Mesenteric fat pad (tissue), 1 donor: ENCODE measurements at places on chromosomes 3 and 15. TPM values are rescaled to one million over a fixed set of nuclear protein-coding genes. Genes with fewer than 3 reads are reported as not detected.

GRCh38 chr3:192772240-192772894, 45.0 kb upstream of the FGF12 start:
- DNase-seq: no peak

DNA sequence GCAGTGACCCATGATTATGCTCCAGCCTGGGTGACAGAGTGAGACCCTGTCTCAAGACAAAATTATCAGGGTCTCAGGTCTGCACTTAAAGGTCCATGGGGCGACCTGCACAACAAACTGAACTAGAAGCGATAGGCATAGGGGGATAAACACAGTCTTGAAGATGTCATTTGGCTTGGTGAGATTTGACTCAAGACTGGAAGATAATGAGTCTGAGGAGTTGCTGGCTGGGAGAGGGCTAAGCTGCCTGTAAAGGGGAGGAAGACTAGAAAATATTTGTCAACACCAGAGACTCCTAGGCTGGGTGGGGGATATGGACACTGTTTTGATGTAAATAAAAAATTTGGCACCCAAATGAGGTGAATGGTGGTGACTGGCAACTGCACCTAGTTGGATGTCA, 19.8 kb downstream of the GHRL start:
- DNase-seq: peak; percentile 12

GRCh38 chr3:76065964-76066363, 280.6 kb upstream of the ZNF717 start:
- no peak for DNase-seq

RBMS3 gene
- total RNA-seq: 127 TPM

DNA sequence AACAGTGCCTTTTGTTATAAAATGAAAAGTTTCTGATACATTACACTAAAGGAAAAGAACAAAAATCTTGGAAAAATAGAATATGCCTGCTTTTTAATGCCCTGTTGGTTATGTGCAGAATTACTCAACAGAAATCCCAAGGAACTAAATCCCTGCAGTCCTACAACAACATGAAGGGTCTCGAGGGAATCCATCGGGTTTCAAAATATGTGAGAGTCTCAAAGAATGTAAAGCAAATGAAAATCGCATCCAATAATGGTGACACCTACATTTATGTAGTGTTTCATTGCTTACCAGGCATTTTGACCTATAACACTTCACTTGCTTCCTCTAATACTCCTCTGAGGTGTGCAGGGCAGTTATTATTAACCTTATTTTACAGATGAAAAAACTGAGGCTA, 411.3 kb downstream of the FOXP1 start:
- no peak for DNase-seq

GRCh38 chr3:3798631-3799113, 559 bp upstream of the LRRN1 start:
- DNase-seq: no peak

DNA sequence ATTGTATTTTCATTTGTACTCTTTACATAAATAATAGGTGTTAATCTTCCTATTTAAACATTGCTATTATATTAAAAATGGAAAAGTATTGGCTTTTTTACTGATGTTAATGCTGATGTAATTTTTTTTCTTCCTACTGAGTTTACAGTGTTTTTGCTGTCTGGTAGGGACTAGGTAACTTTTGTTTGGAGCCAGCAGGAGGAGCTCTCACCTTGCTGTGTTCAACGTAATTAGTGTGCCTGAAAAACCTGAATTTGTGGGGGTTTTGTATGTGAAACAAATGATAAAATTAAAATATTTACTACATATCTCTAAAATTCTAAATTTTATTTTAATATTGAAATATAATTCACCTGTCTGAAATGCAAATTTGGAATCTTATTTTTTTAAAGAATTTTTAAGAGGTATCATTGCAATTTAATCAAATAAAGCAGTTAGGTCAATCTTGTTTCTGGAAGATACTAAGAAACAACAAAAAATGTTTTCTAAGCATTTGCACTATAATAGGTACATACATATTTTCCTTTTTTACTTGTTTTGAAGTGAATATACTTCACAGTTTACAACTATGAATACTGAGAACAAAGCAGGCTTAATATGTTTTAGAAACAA, 48.8 kb downstream of the EPHA6 start:
- DNase-seq: no peak

DNA sequence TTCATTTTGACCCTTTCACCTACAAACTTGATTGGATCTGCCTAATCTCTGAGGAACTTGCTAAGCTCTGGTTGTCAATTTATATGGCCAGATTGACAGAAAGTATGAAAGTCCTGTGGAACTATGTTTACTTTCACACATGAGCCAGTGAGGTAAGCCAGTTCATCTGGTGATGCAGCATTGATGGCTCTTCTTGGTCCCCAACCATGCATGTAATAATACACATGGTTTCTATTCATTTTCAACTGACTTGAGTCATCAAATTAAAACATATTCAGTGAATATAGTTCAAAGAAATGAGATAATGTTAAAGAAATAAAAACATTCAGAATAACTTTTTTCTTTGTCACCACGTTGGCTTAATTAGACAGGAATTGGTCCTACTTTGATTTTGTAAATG, 336.1 kb upstream of the THBS1 start:
- DNase-seq: no peak

ST8SIA2 gene
- not detected for total RNA-seq

- no peak for DNase-seq
Measured at GRCh38 chr3:75737831-75738493, 47.4 kb downstream of the ZNF717 start.

DNA sequence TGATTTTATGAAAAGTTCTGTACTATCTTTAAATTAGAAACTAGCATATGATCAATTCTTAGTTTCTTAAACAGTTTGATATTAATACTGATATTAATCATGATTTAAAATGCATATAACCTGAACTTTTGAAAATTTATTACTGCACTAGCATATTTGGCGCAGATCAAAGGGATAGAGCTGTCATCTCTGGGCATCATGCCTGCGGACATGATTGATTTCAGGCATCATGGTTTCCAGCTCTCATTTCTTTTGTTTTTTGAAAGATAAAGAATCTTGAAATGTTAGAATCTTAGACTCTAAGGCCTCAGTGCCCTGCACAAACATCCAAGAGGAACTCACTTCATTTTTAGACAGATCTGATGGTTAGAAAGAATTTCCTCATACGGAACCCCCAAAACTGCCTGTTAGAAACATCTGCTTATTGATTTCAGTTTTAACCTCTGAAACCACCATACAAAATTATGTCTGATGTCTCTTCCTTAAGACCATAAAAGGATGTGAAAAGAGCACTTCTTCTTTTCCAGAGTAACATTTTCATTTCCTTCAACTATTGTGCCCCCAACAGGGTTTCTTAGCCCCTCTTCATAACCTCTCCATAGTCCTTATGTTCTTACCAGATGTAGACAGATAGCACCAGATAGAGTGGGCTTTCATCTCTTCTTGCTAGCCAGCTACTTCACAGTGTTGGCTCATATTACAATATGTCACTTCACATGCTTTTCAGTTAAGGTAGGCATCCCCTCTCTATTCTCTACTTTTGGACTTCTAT, 110.8 kb downstream of the BBX start:
- no peak for DNase-seq

DNA sequence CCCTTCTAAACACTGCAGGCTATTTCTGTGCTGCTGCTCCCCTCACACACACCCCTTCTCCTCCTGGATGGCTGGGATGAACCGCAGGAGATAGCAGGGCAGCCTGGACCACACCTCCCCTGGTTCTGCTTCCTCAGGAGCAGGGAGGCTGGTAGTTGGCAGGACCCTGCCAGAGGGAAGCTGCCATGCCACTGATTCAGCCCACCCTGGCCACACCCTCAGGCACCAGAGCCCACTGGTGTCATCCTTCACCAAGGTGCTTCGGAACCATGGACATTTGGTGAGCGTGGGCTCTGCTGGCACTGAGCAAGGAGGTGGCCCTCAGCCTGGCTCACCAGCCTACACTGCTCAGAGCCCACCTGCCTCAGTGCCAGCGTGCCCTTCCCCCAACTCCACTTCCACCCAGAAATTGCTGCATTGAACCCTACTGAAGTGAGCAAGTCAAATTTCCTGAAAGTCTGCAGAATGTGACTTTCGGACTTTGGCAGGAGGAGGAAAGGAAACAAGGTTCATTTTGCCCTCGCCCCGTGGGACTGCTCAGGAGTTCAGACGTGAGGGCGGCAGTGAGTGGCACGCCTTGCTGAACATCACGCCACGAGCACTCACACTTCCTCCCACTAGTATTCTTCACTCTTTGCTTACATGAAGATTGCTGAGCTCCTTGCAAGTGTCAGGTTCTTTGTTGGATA, 26.3 kb downstream of the BMF start:
- no peak for DNase-seq

DNA sequence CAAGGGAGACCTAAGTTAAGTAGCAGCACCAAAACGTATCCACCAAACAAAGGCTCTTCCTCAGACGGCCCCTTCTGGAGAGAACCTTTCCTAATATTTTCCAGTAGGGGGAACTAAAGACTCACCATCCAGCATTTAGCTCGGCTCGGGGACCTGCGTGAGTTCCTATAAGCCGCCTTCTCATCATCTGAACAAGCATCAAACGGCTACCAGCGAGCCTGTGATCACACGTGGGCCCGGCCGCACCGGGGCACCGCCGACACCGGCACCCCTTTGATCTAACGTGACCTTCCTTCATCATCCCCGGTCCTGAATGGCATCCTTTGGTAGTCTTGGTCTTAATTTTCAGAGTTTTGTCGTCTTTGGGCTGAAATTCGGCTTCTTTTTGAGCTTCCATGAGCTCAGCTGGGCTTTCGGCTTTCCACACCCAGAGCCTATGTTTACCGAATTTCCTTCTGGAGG, 1.4 kb upstream of the ROBO2 start:
- DNase-seq: no peak

ZNF385D gene
- 18.5 TPM for total RNA-seq

MUSTN1 gene
- 2.4 TPM for total RNA-seq

DNA sequence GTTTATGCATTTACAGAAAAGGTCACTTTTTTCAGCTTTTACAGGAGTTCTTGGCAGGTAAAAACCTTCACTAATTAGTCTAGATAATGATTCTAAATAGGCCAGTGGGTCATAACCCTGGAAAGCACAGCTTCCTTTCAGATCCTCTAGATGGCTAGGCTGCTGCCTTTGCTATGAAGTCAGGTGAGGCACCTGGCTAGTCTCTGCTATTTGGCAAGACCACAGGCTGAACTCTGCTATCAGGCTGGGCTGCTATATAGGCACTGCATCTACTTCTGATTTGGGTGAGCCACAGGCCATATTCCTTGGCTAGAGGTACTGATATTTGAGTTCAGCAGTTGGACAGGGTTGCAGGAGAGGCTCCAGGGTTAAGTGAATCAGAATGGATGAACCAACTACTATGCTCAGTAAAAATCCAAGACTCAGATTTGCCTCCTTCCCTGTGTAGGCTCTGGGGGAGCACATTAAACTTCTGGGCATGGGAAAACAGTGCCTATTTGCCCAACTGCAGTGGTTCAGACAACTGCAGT, 665.7 kb upstream of the TBL1XR1 start:
- no peak for DNase-seq

- DNase-seq: no peak
Measured at GRCh38 chr3:150346981-150347863, 60.9 kb upstream of the TSC22D2 start.

GRCh38 chr15:55696221-55696620, 46.7 kb downstream of the PRTG start:
- no peak for DNase-seq

DNA sequence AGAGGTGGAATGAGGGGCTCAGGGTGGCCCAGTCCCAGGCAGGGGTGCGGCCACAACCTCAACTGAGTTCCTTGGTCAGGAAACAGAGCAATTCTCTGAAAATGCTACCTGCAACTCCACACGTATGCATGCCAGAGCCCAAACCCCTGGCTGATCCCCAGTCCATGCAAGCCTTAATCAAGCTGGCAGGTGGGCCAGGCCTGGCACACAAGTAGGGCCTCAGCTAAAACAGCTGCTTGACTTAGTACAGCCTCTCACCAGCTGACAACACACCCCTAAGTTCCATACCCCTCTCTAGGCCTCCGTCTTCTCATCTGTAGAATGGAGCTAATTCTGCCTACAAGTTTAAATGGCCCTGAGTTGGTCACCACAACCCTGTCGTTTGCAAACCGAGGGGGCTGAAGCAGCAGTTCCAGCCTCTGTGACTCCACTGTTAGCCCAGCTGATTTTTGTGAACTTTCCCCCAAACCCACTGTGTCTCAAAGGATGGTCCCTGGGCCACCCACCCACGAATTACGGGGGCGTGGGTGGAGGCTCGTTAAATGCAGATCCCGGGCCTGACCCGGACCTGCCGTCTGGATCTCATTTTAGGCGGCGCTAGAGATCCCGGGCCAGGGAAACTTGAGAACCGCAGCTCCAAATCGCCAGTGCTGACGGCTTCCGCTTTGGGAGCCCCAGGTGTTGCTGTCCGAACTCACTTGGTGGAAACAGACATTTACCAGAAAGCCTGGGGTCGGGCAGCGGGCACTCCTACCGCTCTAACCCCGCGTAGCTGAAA, 927 bp downstream of the CHDH start:
- DNase-seq: no peak

UBAP1L gene
- 3.9 TPM for total RNA-seq

CCDC12 gene
- total RNA-seq: 33.1 TPM

BNC1 gene
- 0.42 TPM for total RNA-seq

DNA sequence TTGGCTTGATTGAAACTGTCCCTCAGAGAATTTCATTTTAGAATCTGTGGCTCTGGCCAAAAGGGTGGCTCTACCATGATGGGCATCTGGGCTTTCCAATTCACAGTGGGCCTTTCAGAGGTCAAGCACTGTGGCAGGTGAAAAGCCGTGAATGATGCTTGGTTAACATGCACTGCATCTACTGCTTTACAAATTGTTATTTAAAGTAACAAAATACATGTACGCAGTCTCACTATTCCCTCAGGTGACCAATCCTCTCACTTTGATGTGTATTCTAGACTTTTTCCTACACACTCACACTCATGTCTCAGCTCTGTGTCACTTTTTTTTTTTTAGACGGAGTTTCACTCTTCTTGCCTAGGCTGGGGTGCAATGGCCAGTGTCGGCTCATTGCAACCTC, 70.5 kb downstream of the MGLL start:
- DNase-seq: no peak

- no peak for DNase-seq
Measured at GRCh38 chr3:39098473-39099000, 8.9 kb downstream of the GORASP1 start.

DNA sequence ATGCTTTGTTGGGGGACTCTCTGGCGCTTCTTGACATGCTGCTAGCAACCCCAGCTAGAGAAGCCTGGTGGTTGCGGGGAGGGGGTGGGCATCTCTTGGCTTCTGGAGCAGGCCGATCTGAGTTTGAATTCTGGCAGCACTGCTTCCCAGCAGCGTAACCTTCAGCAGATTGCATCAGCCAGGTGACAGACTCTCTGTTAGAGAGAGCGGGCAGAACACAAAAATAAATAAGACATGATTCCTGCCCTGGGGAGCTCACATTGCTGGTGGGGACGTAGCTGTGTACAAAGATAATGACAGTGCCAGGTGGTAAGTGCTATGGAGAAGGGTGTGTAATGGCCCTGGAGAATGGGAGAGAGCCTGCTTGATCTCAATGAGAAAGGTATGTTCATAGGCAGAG, 87.4 kb downstream of the THSD4 start:
- no peak for DNase-seq

DNA sequence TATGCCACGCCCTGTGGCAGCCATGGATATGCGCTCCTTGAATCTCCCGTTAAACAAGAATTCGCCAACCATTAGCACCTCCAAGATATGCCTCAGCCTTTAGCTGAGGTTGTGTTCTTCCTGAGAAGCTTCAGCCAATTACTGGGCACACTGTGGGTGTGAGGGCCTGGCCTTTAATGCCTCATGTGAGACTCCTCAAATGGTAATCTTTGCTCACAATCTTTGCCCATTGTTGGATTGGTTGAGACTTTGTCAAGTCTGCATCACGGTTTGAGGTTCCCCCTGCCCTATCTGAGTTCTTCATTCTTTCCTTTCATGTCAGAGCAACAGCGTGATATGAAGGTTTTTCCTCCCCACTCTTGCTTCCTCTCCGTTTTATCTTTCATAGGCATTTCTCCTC, 108.1 kb upstream of the CCDC54 start:
- DNase-seq: no peak
